ENCODE measurements at places on chromosomes 12 and 14.
A peak's percentile ranks its signal among the peaks of the same experiment; 100 is the strongest.

DNA sequence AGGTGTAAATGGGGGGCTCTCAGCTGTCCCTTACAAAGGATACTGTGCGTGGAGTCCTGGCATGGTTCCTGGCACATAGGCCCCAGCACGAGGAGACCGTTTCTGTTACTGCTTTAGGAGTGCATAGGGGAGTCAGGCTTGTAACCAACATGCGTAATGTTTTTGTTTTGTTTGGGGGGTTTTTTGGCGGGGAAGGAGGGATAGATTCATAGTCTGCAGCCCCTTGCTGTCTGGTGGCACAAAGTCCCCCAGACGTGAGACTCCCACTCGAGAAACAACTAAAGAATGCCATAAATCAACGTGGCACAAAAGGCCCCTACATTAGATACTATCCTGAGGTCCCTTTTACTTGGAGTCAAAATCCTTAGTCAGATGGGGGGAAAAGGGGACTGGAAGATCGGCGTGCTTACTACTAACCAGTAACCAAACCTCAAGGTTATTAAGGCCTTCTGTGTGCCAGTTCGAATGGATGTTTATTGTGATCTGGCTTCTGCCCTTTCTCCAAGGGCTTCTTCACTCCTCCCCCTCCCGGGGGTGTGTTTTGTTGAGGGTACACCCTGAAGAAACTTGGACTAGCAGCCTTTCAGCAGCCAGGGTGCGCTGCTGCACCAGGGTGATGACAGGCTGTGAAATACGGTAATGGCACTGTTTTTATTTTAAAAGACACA is 874 bp downstream of the ISCU start:
- peak; percentile 93 for DNase-seq

DNA sequence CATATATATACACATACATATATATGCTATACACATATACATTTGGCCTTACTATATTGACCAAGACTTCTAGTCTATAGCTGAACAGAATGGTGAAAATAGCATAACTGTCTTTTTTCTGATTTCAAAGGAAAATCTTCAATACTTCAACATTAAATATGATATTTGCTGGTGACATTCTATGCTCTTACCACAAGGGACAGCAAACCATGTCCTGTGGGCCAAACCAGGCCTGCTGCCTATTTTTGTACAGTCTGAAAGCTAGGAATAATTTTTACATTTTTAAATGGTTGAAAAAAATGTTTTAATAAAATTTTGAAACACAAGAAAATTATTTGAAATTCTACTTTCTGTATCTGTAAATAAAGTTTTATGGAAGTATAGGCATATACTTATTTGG is 63.6 kb downstream of the EML5 start:
- peak; percentile 0 for DNase-seq

DNA sequence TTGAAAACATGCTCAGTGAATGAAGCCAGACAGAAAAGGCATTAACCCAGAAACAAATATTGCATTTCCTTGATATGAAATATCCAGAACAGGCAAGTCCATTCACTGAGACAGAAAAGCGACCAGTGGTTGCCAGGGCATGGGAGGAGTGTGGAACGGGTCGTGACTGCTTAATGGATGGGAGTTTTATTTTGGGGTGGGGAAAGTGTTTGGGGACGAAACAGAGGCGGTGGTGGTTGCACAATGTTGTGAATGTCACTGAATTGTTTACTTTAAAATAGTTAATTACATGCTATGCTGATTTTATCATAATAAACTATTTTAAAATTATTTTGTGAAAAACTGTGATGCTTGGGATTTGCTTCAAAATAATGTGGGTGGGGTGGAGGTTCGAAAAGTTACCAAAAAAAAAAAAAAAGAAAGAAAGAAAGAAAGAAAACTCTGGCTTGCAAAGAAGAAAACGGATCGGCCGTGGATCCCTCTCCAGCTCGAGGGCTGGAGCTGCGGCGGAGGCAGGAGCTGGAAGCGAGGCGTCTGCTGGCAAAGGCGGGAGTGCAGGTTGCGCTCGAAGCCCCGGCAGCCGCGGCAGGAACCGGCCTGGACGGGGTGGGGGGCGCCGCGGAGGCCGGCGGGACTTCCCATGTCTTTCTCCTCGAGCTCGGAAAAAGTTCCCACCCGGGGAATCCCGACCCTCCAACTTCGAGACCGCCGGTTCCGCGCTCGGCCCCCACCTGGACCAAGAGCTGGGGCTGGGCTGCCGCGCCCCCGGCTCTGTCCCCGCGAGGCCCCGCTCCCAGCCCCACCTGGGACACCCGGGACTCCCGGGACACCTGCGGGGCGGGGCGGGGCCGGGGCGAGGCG is 524 bp upstream of the P2RX2 start:
- no peak for DNase-seq

DNA sequence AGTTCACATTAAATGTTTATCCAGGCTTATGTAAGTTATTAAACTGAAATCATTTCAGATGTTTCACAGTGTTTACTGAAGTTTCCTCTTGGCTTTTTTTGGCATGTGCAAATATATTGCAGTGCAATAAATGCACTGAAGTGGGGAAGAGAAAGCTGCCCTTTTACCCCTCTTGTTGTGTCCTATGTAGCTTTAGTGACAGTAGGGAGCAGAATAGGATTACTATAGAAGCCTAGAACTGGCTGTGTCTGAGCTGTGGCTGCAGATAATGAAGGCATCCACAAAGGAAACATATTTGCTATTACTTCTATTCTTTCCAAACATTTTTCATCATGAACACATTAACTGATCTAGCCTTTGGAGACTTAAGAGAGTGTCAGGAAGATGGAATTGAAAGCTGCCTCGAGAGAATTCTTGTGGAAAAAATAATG is 24.1 kb upstream of the CNTN1 start:
- DNase-seq: no peak
